ENCODE measurements at places on chromosomes 6 and 20. TPM values are rescaled to one million over a fixed set of nuclear protein-coding genes. Genes with fewer than 3 reads are reported as not detected.

DNA sequence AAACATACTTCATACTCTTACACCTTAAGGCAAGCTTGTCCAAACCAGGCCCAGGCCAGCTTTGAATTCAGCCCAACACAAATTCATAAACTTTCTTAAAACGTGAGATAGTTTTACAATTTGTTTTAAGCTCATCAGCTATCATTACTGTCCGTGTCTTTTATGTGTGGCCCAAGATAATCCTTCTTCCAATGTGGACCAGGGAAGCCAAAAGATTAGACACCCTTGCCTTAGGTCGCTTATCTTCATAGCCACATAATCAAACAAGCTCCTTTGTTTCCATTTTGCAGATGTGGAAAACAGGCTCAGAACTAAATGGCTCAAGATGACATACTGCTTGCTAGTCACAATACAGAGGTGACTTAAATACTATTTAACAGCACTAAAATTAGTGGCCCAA lies 6.0 kb downstream of the SALL4 start:
- no peak for DNase-seq

- DNase-seq = no peak
Measured at GRCh38 chr6:153436351-153436750, 305.3 kb upstream of the RGS17 start.

- no peak for DNase-seq
Measured at GRCh38 chr20:56566621-56567020, 33.6 kb downstream of the FAM209B start.

DNA sequence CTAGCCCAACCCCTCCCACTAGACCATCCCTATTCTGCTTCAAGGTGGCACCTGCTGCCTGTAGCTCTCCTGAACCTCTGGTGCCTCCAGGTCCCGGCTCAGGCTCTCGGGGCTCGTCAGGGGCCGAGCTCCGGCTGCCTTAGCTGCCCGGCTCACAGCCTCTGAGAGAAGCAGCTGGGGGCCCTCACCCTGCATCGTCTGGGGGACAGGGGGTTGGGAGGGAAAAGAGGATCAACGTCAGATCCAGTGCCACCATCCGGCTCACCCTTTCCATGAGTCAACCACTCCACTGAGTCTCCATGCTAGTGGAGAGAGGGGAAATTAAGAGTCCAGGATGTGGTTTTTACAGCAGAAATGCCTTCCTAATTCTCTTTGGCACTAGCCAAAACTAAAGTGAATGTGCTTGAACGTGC lies 13.0 kb downstream of the BAG6 start:
- no peak for DNase-seq

- no peak for DNase-seq
Measured at GRCh38 chr6:1143655-1144054, 168.2 kb upstream of the FOXQ1 start.

Gene SKIC2
- total RNA-seq = 129 TPM

Gene MRAP2
- 4.7 TPM for total RNA-seq

DNA sequence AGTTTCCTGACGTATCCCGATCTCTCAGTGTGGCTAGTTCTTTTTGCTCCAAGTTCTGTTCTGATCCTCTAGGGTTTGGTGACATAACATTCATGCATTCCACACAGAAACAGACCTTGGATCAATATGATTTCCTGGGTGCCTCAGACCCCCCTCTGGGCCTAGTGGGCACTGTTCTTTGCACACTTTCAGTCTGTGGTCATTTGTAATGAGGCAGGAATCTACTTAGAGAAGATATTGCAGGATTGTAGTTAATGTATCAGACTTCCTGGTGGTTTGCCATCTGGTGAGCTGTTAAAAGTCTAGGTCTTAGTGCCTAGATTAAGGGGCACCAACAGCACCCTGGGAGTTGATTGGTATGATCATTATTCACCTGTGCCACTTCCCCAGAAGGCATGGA lies 7.5 kb downstream of the BEND6 start:
- no peak for DNase-seq

Gene KIAA0408
- total RNA-seq = 5.0 TPM

DNA sequence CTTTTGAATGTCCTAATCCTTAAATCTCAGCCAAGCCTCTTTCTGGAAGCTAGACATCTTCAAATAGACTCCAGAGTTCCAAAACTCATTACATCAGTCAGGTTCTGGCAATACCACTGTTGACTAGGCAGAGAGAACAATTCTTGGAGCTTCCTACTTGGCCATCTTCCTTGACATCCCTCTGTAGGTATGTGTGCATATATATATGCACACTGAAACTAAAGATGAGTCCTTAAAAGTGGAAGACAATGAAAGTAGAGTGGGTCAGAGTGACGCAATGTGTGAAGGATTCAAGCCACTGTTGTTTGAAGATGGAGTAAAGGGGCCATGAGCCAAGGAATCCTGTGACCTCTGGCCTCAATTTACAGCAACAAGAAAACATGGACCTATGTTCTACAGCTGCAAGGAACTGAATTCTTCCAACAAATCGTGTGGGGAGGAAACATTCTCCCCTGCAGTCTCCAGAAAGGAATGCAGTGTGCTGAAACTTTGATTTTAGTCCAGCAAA lies 18.7 kb upstream of the DUSP22 start:
- no peak for DNase-seq

Gene HRH3
- total RNA-seq = 0.27 TPM

DNA sequence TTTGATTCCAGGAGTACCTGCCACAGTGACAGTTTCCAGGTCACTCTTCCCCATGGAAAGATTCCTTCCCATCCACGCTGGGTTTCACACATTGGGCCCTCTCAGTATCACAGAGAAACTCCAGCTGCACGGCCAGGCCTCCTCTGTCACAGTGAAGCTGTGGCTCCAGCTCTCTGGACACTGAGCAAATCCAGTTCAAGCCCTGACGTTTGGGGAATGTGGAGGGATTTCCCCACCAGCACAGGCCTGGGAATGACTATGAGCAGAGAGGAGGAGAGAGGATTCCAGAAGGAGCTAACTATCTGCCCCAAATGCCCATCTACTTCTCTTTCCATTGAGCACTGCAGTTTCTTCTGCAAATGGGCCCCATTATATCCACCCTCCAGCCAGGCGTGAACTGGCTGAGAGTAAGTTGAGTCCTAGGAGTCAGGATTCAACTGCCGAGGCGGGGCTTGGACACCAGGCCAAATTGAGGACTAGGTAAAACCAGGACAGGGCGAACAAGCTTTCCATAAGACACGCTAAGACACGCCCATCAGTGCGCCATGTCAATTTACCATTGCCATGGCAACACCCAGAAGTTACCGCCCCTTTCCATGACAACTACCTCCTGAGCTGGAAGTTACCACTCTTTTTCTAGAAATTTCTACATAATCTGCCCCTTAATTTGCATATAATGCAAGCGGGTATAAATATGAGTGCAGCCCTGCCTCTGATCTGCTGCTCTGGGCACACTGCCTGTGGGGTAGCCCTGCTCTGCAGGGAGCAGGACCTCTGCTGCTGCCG lies 9.2 kb upstream of the BNIP5 start:
- DNase-seq = no peak

DNA sequence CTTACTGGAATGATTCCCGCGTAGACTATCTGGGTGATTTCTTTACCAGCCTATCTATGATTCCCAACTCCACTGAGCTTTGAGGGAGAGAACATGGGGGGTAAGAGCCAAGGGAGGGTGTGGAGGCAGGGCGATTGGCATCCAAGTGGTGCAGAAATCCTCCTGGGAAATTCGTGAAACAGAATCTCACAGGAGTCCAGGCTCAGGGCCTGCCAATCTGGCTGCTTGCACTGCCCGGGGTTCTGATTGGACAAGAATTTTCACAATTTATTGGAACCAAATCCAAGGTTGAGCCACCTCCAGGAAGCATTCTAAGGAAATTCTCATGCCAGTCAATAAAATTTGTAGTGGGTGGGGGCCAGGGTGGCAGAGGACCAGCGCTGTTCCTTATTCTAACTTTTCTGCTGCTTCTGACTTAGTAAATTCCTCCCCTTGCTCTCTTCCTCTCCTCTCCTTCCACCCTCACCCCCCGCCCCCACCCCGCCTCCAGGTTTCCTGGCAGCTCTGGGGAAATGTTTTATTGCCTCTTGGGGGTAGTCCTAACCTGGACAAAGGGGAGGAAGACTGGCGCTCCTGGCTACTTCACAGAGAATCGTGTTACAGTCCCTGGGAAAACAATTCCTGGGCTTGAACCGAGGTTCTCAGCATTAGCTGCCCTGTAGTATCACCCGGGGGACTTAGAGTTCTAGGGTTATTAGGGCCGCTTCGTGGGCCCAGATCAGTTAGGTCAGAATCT lies 3.1 kb downstream of the BMP6 start:
- DNase-seq = no peak

Gene SH3BGRL2
- 100 TPM for total RNA-seq

Measured in Peyer's patch (tissue), 4 donors.